Left ventricle myocardium superior (tissue), 1 donor: ENCODE measurements at places on chromosomes 11 and 22.

GRCh38 chr22:25359601-25360261, 140.3 kb downstream of the CRYBB2 start:
- no peak for DNase-seq

GRCh38 chr22:30767661-30768060, 73.0 kb downstream of the OSBP2 start:
- DNase-seq: no peak

DNA sequence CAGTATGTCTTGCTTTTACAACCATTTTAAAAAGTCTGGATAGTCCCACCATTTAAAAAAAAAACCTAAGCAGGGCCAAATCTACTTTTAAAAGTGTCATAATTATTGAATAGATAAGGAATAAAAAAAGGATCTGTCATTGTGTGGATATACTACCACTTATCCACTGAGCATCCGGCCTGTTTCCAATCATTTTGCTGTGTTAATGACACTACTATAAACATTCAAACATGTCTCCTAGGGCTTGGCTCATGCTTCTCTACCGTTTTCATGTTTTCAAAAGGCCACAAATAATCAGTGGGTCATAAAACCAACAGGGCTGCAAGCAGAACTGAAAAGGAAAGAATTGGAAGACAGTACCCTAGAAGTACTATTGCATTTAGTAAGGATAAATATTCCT, 12.5 kb upstream of the C22orf39 start:
- no peak for DNase-seq

DNA sequence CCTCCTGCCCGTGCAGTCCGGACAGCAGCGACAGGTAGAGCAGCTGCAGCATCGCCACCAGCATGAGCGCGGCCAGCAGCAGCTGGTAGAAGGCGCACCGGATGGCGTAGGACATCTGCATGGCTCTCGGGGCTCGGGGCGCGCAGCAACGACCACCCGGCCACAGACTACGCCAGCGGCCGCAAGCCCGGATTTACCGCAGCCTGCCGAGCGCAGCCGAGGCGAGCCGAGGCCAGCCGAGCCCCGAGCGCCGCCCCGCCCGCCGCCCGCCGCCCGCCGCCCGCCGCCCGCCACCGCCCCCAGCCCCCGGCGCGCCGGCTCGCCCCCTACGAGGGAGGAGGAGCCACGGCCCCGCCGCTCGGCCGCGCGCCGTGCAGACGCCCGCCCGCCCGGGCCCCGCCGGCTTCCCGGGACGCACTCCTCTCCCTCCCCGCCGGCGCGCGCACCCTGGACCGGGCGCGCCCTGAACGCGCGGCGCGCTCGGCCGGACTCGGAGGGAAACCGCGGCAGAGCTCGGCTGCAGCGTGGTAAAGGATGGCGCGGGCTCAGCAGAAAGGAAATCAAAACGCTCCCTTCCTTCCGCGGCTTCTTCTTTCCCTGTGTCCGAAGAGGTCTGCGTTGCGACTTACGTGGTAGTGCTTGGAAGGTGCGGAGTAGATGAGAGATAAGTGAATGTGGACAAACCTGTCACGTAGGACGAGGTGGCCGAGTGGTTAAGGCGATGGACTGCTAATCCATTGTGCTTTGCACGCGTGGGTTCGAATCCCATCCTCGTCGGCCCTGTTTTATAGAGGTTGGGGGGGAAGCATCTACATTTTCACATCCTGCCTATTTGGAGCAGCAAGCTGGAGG, at the start of gene B4GAT1:
B4GAT1 (minus strand) TSS at position 205 of the 852 bp plus-strand sequence; CDS start at position 121, 84 bp downstream.
- DNase-seq: peak; percentile 85

GRCh38 chr11:19436932-19437331, 196.2 kb upstream of the E2F8 start:
- no peak for DNase-seq
